ENCODE measurements at places on chromosomes 3 and 15. TPM values are rescaled to one million over a fixed set of nuclear protein-coding genes. Genes with fewer than 3 reads are reported as not detected.

Gene LRRN1
- 0.81 TPM for total RNA-seq

- no peaks in the 10 kb centered on the region for H3K27me3 ChIP-seq
- H3K4me3 ChIP-seq = no peak overlapping the region
- no peaks in the 10 kb centered on the region for H3K4me1 ChIP-seq
- no peak overlapping the region for H3K27ac ChIP-seq
These were observed 279.8 kb downstream of the ROBO2 start for GRCh38 chr3:77319711-77320110.

Gene ASB7
- 18.3 TPM for total RNA-seq

Gene PLA2G4E
- not detected for total RNA-seq

Gene BMF
- 353 TPM for total RNA-seq

DNA sequence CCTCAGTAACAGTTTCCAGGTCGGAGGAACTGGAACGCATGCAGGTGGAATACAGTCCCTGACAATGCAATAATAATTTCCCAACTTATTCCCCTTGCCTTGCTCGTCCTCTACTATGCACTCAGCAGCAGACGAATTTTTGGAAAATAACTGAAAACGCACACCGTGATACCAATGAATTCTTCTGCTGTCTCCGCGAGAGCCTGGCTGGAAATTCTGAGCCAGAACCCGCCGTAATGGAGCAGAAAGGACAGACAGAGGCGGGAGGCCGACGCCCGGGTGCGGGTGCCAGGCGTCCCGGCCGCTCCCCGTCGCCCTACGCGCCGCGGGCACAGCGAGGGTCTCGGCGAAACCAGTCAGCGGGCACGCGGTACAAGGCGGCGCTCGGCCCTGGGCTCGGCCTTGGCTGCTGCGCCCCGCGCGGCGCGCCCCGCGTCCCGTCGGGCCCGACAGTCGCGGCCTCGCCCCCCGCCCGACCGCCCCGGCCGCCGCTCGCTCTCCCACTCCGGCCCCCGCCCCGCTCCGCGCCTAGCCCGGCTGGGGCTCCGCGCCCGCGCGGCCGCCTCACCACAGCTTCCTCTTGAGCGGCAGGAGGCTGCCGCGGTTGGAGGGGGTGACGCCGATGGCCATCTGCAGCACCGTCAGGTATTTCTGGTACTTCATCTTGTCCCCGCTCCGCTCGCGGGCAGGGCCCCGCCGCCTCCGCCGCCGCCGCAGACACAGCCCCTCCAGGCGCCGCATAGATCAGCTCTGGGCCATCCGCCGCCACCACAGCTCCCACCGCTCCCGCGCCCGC is 114.5 kb upstream of the GOLGA8J start:
- no peak for DNase-seq
- peaks cover 41% of the 10 kb centered on the region for H3K27me3 ChIP-seq
- no peaks in the 10 kb centered on the region for H3K36me3 ChIP-seq
- no peak overlapping the region for H3K4me3 ChIP-seq
- H3K4me1 ChIP-seq = no peaks in the 10 kb centered on the region

GRCh38 chr3:126488185-126488584 is 12.5 kb upstream of the ZXDC start:
- no peak overlapping the region for H3K27ac ChIP-seq
- no peaks in the 10 kb centered on the region for H3K36me3 ChIP-seq
- peaks cover 5% of the 10 kb centered on the region for H3K4me1 ChIP-seq
- DNase-seq = no peak

Gene PLAAT1
- not detected for total RNA-seq

DNA sequence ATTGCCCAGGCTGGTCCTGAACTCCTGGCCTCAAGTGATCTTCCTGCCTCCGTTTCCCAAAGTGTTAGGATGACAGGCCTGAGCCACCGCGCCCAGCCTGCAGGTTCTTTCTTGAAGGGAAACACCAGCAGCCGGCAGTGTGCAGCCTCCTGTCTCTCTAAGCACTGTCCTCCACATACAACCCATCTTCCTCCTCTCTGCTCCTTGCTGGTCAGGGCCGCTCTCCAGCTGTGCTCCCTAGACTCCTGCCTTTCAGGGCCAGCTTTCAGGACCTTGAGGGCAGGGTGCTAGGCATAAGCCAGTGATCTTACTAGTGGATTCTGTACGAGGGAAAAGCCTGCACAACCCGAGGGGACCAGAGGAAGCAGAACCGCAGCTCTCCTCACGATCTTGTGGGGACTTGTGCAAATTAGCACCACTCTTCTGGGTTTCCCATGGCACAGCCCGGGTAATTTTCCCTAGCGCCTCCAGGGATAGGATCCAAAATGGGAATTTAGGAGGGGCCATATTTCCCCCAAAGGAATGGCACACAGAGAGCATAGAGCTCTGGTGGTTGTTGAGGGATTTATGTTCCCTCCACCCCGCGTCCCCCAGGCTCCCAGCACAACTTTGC is 18.2 kb upstream of the CORO2B start:
- DNase-seq = no peak
- H3K4me1 ChIP-seq = peaks cover 23% of the 10 kb centered on the region
- no peak overlapping the region for H3K27ac ChIP-seq
- H3K36me3 ChIP-seq = no peaks in the 10 kb centered on the region
- peaks cover 26% of the 10 kb centered on the region for H3K27me3 ChIP-seq
- H3K4me3 ChIP-seq = peak overlapping the region; percentile 83

- peak overlapping the region; percentile 100 for H3K4me3 ChIP-seq
- peaks cover 55% of the 10 kb centered on the region for H3K4me1 ChIP-seq
- peaks cover 13% of the 10 kb centered on the region for H3K36me3 ChIP-seq
- no peak for DNase-seq
- no peaks in the 10 kb centered on the region for H3K27me3 ChIP-seq
- H3K27ac ChIP-seq = peak overlapping the region; percentile 1
These were observed 80.7 kb upstream of the ZBED2 start for GRCh38 chr3:111675846-111676210.

- peak overlapping the region; percentile 91 for H3K27ac ChIP-seq
- no peaks in the 10 kb centered on the region for H3K27me3 ChIP-seq
- H3K4me3 ChIP-seq = peak overlapping the region; percentile 30
- no peak for DNase-seq
- H3K36me3 ChIP-seq = peaks cover 55% of the 10 kb centered on the region
These were observed 35.2 kb downstream of the TGFBR2 start for GRCh38 chr3:30641416-30642251.

- H3K27ac ChIP-seq = no peak overlapping the region
- no peaks in the 10 kb centered on the region for H3K27me3 ChIP-seq
- H3K4me3 ChIP-seq = no peak overlapping the region
- H3K4me1 ChIP-seq = peaks cover 7% of the 10 kb centered on the region
- DNase-seq = no peak
- no peaks in the 10 kb centered on the region for H3K36me3 ChIP-seq
These were observed 258.5 kb downstream of the PDCD6IP start for GRCh38 chr3:34056951-34057390.

- no peak for DNase-seq
- H3K27me3 ChIP-seq = peaks cover 2% of the 10 kb centered on the region
- H3K27ac ChIP-seq = no peak overlapping the region
- no peaks in the 10 kb centered on the region for H3K36me3 ChIP-seq
- no peaks in the 10 kb centered on the region for H3K4me1 ChIP-seq
These were observed 183.6 kb upstream of the STT3B start for GRCh38 chr3:31349001-31349748.

- no peaks in the 10 kb centered on the region for H3K36me3 ChIP-seq
- H3K4me3 ChIP-seq = no peak overlapping the region
- DNase-seq = no peak
- no peaks in the 10 kb centered on the region for H3K4me1 ChIP-seq
These were observed 155.6 kb downstream of the SQOR start for GRCh38 chr15:45790325-45790943.

GRCh38 chr3:16385151-16385550 is 120.1 kb downstream of the OXNAD1 start:
- H3K36me3 ChIP-seq = peaks cover 63% of the 10 kb centered on the region
- H3K4me3 ChIP-seq = no peak overlapping the region
- H3K27me3 ChIP-seq = no peaks in the 10 kb centered on the region
- no peak overlapping the region for H3K27ac ChIP-seq
- no peak for DNase-seq

Gene GOLGA6D
- not detected for total RNA-seq

DNA sequence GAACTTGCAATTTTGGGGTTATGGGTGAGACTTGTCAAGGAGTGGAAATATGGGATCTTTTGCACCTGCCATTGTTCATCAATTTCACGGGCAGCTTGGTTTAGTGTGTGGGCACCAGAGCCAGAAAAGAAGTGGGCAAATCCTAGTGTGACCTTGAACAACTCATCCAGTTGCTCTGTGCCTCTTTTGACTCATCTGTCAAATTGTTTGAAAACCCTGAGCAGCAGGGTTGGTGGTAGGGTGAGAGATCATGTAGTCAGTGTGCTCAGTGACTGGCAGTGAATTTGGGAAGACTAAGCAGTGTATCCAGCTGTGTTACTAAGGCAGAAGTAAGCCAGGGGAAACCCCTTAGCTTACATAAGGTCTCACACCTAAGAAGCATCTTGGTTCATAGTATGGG is 293.0 kb upstream of the TRIM42 start:
- H3K4me3 ChIP-seq = no peak overlapping the region
- no peaks in the 10 kb centered on the region for H3K27me3 ChIP-seq
- no peak overlapping the region for H3K27ac ChIP-seq
- no peaks in the 10 kb centered on the region for H3K36me3 ChIP-seq
- DNase-seq = no peak
- H3K4me1 ChIP-seq = no peaks in the 10 kb centered on the region

DNA sequence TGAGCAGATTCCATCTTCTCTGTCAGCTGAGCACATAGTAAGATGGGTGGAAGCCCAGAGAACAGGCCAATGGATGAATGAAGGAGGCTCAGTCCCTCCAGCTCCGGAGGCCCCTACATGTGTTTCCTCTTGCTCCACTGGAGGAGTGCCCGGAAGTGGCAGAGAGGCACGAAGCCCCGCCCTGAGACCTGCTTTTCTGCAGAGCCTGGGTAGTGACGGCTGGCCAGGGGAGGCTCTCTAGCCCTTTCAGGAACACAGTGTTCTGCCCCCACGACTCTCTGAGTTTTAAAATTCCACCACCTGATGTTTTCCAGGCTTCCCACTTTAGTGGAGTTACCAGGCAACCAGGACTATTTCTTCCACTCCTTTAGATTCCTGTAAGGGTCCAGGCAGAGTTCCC is 149.4 kb upstream of the SLC6A11 start:
- no peak for DNase-seq
- H3K27ac ChIP-seq = no peak overlapping the region
- H3K36me3 ChIP-seq = no peaks in the 10 kb centered on the region

GRCh38 chr15:95770196-95770595 is 560.3 kb upstream of the NR2F2 start:
- no peak for DNase-seq
- no peaks in the 10 kb centered on the region for H3K27me3 ChIP-seq
- H3K4me3 ChIP-seq = no peak overlapping the region
- no peaks in the 10 kb centered on the region for H3K36me3 ChIP-seq
- H3K27ac ChIP-seq = no peak overlapping the region
- H3K4me1 ChIP-seq = no peaks in the 10 kb centered on the region

- H3K27me3 ChIP-seq = no peaks in the 10 kb centered on the region
- H3K4me3 ChIP-seq = no peak overlapping the region
- DNase-seq = no peak
- H3K4me1 ChIP-seq = no peaks in the 10 kb centered on the region
These were observed 143.2 kb downstream of the DOCK3 start for GRCh38 chr3:50817756-50818529.

Gene LRIG1
- 9.7 TPM for total RNA-seq

DNA sequence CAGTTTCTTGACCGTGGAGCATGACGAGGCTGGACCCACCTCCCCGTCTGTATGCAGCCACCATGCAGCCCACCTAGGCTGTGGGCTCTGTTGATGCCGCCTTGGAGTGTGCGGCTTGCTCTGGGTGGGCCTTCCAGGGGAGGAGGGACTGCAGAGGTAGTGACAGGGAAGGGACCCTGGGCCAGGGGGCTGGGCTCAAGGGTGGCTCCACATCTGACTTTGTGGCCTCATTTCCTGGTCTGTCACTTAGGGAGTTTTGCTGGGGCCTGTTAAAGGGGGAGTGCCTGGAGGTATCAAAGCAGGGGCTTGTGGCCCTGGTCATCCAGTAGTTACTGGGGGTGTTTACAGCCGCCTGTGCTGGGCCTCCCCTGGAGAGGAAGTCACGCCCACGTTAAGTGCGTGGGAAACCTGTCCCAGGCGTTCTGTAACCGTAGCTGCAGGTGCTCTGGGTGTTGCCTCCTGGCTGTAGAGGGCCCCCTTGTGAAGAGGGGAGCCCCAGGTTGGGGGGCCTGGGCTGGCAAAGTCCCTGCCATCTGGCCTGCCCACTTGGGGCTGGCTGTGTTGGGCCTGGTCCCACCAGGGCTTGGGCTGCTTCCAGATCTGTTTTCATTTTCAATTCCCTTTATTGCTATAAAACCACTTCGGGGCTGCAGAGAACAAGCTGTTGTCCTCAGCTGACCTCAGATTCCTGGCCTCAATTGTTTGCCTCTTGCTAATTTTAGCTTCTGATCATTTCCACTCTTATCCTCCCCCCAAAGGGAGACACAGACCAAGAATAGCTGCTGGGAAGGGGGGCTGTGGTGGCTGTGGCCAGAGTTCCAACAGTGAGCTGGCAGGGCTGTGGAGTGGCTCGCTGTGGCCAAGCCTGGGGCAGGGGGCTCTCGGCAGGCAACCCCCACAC is 26.5 kb downstream of the KLF13 start:
- H3K4me1 ChIP-seq = peaks cover 100% of the 10 kb centered on the region
- peaks cover 55% of the 10 kb centered on the region for H3K36me3 ChIP-seq
- H3K27ac ChIP-seq = peak overlapping the region; percentile 84
- peak; percentile 50 for DNase-seq
- no peaks in the 10 kb centered on the region for H3K27me3 ChIP-seq

DNA sequence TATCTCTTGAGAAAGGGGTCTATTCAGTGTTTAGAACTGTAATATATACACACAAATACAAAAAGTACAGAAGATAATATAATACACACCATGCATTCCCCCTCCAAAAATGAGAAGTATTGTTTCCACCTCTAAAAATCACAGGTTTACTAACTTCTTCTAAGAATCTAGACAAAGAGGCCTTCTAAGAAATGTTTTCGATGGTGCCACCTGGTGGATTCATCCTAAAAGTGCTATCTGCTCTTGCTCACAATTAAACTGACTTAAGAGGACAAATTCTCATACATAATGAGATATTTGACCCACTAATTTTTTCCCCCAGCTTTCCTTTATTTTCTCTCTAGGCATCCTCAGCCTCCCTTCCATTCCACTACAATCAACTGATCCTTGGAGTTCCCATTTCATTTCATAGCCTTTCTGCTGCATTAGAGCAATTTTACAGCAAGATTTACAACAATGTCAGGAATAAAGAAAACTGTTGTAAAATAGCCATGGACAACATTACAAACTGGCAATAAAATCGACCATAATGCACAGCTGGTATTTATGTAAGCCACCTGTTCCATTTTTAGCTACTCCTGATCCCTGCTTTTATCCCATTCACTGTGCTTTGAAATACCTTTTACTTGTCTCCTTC is 124.6 kb downstream of the ARRDC4 start:
- H3K4me1 ChIP-seq = no peaks in the 10 kb centered on the region
- no peak overlapping the region for H3K4me3 ChIP-seq
- no peaks in the 10 kb centered on the region for H3K27me3 ChIP-seq
- DNase-seq = no peak

All from activated B cell treated with CpG ODN at 0.5 μM for 24 hours (primary cell).